Colonic mucosa (tissue), 4 donors: ENCODE measurements at places on chromosomes 1 and 21. TPM values are rescaled to one million over a fixed set of nuclear protein-coding genes. Genes with fewer than 3 reads are reported as not detected.

The LEFTY1 gene
- 201 TPM for total RNA-seq

The HTR6 gene
- total RNA-seq: not detected

The RPTN gene
- total RNA-seq: not detected

The AGRN gene
- total RNA-seq: 68.1 TPM

The EPHA2 gene
- 40.8 TPM for total RNA-seq

The CYP2J2 gene
- 39.2 TPM for total RNA-seq

The KLF17 gene
- not detected for total RNA-seq

The TFAP2E gene
- total RNA-seq: 1.1 TPM

The USH2A gene
- total RNA-seq: not detected

The CLCA4 gene
- total RNA-seq: 194 TPM

The LCE2A gene
- not detected for total RNA-seq

The PERM1 gene
- not detected for total RNA-seq

The TCEA3 gene
- total RNA-seq: 128 TPM
